ENCODE measurements at places on chromosomes 1 and 21.
A peak's percentile ranks its signal among the peaks of the same experiment; 100 is the strongest.

DNA sequence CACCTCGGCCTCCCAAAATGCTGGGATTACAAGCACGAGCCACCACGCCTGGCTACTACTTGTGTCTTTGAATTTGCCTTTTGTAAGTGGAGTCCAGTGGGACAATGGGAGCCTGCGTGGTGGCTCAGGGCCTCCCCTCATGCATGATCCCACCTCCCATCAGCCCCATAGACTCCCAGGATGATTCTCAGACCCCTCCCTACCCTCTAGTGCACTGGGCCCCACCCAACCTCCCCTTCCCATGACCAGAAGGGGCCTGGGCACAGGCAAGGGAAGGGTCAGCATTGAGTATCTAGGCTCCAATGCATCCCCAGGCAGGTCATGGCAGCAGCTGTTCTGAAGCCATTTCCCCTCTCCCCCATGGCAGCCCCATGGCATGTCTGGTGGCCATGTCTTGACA is 18.7 kb downstream of the NEK2 start:
- DNase-seq: no peak

GRCh38 chr1:150194381-150195031 is 41.4 kb downstream of the ANP32E start:
- DNase-seq: no peak

- DNase-seq: no peak
Observed at GRCh38 chr21:35724156-35724555, 336.2 kb downstream of the SETD4 start.

GRCh38 chr1:20618550-20618949 is 14.7 kb upstream of the PINK1 start:
- DNase-seq: no peak

DNA sequence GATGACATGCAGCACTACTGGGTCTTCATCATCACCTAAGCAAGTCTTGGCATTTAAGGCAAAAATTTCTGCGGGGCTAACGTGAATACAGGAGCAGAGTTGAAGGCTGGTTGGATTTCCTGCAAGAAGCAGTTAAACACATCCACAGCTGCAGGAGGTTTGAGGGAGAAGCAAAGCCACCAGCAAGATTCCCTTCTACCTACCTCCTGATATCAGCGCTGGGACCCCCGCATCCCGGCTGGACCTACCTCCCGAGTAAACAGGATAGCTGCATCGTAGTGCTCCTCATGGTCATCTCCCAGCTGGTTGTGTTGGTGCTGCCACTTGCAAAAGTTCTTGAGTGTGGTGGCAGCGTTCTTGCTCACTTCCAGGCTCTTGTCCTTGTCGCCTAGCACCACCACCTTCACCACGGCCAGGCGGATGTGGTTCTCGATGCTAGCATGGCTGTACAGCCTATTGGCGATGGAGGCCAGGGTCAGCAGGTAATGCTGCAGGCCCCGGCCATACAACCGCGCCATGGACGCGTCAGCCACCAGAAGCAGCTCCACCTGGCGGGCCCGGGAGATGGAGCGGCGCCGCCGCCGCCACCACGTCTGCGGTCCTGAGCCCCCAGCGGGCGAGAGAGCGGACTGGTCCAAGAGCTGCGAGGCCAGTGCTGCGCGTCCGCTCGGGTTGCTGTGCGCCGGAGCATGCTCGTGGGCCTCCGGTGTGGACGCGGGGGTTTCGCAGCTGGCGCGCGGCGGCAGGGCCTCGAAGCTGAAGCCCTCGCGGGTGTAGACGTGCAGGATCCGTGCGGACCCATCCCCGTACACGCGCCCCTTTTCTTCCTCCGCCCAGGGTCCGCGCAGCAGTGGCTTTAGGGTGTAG is 1.6 kb downstream of the ADAMTS5 start:
- no peak for DNase-seq

- peak; percentile 73 for DNase-seq
Observed at GRCh38 chr1:23743287-23744152, at the start of gene ELOA. TSS of gene ELOA (plus strand) at chr1:23743471. CDS start at chr1:23743504, 33 bp downstream.

DNA sequence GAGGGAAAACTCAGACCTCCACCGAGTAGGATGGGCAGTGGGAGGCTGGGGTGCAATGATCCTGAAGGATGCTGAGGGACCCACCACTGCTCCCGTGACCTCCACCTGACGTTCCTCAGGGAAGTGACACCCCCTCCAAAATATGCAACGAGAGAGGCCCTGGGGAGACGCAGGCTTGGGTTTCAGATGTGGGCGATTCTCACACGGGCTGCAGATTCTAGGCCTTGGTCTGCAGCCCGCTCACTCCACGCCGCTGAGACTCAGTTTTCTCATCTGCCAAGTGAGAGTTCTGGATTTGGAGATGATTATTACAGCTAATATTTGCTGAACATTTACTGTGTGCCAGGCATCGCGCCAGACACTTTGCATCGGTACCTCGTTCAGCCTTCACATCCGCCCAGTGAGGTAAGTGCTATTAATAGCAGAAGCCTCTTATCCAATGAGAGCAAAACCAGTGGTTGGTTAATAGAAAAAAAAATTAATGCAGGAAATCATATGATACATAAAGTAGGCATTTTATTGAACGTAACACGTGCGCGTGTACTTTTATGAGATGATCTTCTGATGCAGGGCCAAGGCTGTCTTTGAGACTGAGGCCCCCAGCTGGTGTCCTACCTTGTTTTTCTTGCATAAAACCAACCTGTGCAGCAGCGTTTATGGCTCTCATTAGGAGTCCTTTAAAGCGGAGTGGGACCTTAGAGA is 102.0 kb upstream of the RUNX3 start:
- DNase-seq: no peak

GRCh38 chr1:183609313-183609712 is 19.1 kb upstream of the NCF2 start:
- no peak for DNase-seq

DNA sequence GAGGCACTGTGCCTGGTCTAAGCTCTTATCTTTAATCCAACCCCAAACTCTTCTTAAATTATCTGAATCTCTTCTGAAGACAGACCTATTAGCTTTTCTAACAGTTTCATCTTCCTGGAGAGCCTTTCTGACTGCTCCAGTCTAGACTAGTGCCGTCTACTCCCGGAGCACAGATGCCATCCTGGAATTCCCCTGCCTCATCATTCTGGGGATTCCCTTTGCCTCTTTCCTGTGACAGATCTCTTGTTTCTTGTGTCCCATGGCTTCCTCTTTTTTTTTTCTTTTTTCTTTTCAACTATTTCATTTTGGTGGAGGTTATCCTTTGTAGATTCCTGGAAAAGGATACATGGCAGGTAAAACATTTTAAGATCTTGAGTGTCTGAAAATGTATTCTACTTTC is 11.7 kb downstream of the SEMA4A start:
- DNase-seq: no peak

GRCh38 chr1:188723332-188724020 is 1754.2 kb downstream of the BRINP3 start:
- no peak for DNase-seq

DNA sequence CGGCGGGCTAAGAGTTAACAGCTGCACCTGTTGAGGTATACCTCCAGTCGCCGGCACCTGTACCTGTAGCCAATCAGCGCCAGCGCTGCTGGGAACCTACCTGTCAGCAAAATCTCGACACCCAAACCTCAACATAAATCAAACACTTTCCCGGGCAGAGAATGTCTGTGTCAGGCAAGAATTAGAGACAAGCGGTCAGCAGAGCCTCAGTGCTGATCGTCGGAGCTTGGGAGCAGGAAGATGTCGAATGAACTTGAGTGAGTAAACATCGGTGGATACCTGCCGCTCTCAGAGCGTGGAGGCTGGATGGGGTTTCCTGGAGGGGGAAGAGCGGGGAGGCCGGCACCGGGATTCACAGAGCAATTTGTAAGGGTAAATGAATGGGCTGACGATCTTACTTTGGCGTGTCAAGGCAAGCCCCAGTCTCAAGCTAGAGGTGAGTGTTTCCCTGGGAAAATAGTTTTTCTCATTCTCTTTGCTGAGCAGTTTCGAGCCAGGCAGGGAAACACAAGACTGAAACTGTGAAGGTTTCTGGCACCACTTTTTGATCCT is at the start of gene GRHL3:
GRHL3 (plus strand) TSS at position 46 of the 552 bp plus-strand sequence; CDS start at position 241, 195 bp downstream.
- no peak for DNase-seq

- DNase-seq: peak; percentile 30
Observed at GRCh38 chr1:63691701-63692425, 82.0 kb upstream of the ROR1 start.

- no peak for DNase-seq
Observed at GRCh38 chr21:28150778-28151177, 841.9 kb downstream of the LTN1 start.

DNA sequence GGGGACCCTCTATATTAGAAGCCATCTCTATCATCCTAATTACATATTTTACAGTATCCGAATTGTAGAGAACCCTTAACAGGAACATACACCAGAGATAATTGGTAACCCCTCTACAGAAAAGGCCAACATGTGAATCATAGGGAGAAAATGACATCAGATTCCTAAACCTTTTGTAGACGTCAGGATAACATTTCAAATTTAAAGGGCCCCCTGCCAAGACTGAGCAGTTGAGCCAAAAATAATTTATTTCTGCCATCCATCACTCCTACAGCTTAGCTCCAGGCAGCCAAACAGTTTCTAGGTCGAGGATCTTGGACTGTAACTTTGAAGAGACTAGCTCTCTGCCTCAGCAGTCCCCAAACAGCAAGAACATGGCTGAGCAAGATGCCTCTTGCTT is 21.2 kb downstream of the ZNF697 start:
- DNase-seq: no peak

DNA sequence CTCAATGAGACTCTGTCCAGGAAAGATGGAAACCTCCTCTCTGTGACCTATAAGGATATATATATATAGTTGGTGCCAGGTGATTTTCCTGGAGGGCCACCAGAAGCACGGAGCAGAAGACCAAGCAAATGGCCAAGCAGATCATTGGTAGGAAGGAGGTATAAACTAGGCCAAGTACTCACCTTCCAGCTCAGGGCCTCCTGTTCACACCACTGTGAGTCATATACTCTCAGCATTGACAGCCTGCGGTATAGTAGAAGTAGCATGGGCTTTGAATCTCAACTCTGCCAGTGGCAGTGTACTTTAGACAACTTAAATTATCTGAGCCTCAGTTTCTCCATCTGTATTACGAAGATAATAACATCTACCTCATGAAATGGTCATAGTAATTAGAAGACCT is 15.4 kb downstream of the IL12RB2 start:
- no peak for DNase-seq

GRCh38 chr1:73659136-73659535 is 538.8 kb downstream of the LRRIQ3 start:
- no peak for DNase-seq
